Activated CD8-positive, alpha-beta memory T cell treated with anti-CD3 and anti-CD28 coated beads for 4 hours (primary cell): ENCODE measurements at places on chromosomes 12 and 14.
A peak's percentile ranks its signal among the peaks of the same experiment; 100 is the strongest.

GRCh38 chr12:10634427-10634826 lies 21.0 kb upstream of the MAGOHB start:
- DNase-seq, result no peak

GRCh38 chr14:56121816-56122215 lies 3.6 kb downstream of the PELI2 start:
- DNase-seq, result no peak

- no peak for DNase-seq
These were observed 50.6 kb downstream of the SCAF11 start for GRCh38 chr12:45939759-45940158.

- DNase-seq, result no peak
These were observed 16.7 kb downstream of the HMGA2 start for GRCh38 chr12:65840793-65841670.

GRCh38 chr12:20463913-20464524 lies 95.7 kb downstream of the PDE3A start:
- no peak for DNase-seq

DNA sequence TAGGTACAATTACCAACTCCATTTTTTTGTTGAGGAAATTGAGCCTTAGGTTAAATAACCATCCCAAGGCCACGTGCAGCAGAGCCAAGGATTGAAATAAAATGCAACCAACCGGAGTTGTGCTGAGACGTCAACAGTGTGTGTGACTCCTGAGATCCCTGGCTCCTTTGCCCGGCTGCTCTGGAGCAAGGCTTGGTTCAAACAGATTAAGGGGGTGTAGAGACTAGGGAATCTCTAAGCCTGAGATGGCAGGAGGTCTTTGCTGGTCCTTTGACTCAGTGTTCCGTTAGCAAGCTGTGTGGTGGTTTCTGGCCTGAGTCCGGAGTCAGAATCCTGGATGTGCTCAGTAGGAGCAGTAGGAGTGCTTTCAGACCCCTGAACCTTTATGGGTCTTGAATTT lies 1.4 kb upstream of the SLC8A3 start:
- no peak for DNase-seq

DNA sequence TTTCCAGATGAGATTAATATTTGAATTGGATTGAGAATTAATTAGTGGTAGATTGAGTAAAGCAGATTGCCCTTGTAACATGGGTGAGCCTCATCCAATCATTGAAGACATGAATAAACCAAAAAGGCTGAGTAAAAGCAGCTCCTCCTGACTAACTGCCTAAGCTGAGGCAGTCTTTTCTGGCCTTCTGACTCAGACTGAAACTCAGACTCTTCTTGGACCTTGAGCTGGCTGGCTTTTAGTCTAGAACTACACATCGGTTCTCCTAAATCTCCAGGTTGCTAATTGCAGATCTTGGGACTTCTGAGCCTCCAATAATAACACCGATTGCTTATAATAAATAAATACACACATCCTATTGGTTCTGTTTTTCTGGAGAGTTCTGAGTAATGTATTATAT lies 24.0 kb downstream of the FKBP11 start:
- DNase-seq, result no peak

DNA sequence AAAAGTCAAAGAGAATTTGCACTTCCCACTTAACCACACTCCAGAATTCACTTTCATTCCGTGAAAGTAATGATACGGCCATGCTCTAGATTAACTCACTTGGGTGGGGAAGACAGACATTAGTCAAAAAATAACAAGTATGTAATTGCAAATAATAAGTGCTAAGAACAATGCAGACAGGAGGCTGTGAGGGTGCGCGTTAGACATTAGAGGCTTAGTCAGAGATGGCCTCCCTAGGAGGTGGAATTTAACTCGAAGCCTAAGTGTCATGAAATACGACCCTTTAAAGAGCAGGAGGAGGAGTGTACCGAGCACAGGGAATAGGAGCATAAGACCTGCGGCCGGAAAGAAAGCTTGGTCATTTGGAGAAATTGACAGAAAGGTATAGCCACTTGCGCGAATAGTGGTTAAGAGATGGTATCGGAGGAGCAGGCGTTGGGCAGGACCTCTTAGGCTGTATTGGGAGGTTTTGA lies 628 bp downstream of the SNRPF start:
- DNase-seq, result no peak

GRCh38 chr14:90611936-90612335 lies 204.3 kb downstream of the TTC7B start:
- no peak for DNase-seq

DNA sequence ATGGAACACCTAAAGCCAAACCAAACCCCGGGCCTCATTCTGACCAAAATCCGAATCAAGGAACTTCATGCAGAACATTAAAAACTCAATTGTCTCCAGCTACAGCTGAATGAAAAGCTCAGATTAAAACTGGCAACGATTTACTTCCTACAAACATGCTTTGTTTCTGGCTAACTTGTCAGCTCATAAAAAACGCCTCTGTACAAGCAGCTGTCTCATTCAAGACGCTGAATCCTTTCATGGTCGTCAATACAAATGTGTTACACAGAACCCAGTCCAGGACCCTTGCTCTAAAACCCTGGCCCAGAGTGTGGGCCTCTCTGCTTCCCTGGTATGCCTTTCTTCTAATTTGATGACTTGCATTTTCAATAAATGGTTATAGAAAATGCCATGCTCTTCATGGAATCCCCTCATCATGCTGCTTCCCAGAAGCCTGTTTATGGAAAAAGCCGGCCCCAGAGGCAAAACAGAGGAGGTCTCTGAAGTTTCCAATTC lies 183.1 kb downstream of the PHLDA1 start:
- no peak for DNase-seq

GRCh38 chr14:102251161-102251560 lies 53.8 kb downstream of the MOK start:
- DNase-seq, result no peak

DNA sequence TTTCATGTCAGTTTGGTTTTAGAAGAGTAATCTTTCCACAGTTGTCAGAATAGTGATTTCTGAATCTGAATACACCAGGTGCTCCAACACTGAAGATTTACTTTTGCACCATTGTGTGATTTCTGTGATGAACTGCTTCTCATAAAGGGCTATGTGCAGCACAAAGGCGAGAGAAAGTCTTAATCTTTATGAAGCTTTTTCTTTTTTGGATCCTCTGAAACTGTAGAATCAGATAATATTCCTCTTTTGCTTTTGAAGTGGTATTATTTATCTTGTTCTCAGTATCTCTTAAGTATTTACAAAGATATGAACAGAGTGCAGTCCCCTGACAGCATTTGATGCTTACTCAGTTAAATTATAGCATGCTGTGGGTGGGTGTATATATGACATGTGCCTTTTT lies 207.8 kb downstream of the NAV3 start:
- DNase-seq, result no peak

GRCh38 chr14:77423423-77423822 lies at the start of gene NOXRED1:
NOXRED1 (minus strand) TSS chr14:77423523; CDS start chr14:77422889, 634 bp downstream.
- no peak for DNase-seq

GRCh38 chr12:126617312-126617711 lies 1552.1 kb downstream of the AACS start:
- no peak for DNase-seq

- no peak for DNase-seq
These were observed 261.0 kb downstream of the DACT1 start for GRCh38 chr14:58898655-58899316.

GRCh38 chr14:96567289-96567899 lies 65.2 kb downstream of the PAPOLA start:
- DNase-seq, result no peak

DNA sequence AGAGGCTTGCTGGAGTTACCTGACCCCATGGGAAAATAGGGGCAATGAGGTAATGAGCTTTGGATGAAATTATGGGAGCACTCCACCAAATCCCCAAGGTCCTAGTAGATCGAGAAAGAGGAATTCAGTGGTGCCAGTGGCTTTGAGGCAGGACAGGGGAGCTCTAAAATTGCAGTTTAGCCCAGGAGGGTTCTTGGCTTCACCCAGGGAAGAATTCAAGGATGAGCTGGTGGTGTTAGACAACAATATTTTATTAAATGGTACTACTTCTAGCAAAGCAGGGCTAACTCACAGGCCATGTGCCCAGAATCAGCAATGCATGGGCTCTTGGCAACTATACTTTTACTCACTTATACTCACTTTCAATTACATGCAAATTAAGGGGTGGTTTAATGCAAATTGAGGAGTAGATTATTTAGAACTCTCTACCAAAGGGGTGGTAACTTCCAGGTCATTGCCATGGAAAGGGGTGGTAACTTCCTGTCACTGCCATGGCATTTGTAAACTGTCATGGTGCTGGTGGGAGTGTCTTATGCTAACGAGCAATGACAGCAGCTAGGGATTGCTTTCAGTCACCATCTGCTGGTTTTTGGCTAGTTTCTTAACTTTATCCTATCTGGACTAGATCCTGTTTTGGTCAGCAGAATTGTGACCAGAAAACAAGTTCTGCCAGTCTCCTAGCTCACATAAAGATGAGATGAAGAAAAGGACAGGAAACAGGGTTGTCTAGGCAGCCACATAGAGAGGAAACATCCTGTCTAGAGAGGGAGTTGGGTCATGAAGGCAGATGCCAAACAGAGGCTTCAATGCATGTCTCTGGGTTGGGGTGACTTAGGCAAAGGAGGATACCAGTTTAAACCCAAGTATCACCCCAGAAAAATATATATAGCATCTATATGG lies 64.7 kb downstream of the ZNF641 start:
- no peak for DNase-seq

DNA sequence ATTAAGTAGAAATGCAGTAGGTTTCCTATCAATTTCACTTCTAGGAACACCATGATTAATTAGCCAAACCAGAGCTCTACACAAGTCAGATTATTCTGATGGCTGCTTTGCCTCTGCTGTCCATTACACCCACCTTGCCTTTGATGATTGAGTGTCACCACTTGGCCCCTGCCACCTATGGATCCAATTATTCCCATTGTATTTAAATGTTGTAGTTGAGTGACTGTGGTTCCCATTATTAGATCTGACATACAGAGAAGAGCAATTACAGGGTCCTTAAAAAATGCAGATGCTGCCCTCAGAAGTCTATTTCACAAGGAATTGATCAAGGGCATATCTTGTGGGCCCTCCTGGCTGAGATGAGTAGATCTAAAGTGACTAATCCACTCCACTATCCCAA lies 39.5 kb upstream of the SLC38A4 start:
- no peak for DNase-seq

DNA sequence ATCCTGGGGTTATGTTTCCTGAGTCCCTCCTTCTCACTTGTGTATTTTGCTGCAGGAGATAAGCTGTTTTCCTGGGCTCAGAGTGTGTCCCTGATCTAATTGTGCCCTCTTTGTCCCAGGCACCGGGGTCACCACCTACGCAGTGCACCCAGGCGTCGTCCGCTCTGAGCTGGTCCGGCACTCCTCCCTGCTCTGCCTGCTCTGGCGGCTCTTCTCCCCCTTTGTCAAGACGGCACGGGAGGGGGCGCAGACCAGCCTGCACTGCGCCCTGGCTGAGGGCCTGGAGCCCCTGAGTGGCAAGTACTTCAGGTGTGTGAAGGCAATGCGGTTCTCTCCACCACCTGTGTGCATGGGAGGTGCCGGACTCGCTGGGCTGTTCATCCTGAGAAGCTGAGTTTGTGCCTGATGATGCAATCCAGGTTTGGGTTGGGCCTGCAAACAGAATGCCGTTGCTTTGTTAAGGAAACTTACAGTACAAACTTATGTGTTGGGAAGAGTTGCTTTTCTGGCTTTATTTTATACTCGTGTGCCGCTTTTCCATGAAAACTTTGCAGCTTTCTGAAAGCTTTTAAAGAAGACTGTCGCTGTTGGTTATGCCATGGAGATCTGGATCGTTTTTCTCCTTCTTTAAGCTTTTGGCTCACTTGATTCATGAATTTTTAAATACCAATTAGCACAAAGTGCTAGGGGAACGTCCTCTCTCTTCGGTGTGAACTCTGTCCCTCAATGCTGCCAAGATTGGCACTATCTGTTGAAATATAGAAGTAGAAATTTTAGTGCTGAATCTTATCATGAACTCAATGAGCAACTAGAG lies 27.6 kb downstream of the RDH12 start:
- DNase-seq, result no peak

GRCh38 chr12:132604668-132605441 lies 5.5 kb downstream of the LRCOL1 start:
- no peak for DNase-seq

DNA sequence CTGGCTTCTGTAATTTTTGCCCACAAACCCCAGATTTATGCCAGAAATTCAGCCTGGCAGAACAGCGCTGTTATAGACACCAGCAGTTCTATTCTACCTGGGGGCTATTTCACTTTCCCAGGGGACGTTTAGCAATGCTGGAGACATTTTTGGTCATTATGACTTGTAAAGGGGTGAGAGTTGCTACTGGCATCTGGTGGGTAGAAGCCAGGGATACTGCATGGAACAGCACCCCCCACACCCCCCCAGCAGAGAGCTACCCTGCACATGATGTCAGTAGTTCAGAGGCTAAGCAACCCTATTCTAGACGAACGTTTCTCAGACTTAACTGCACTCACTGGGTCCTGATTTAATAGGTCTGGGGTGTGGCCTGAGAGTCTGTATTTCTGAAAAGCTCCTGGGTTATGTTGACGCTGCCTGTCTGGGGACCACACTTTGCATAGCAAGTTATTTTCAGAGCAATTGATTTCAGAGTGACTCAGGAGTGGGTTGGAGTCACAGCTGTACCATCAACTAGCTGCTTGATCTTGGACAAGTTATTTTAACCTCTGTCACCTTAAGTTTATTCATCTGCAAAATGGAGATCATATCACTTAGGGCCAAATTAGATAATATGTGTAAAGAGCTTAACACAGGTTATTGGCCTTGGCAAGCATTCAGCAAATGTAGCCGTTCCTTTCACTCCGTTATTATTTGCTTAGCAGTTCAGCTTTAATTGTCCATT lies 48.5 kb downstream of the CHST11 start:
- no peak for DNase-seq

GRCh38 chr12:54853933-54854538 lies at the start of gene MUCL1:
MUCL1 (plus strand) TSS chr12:54854516; CDS start chr12:54854583, 67 bp downstream.
- DNase-seq, result peak; percentile 51

DNA sequence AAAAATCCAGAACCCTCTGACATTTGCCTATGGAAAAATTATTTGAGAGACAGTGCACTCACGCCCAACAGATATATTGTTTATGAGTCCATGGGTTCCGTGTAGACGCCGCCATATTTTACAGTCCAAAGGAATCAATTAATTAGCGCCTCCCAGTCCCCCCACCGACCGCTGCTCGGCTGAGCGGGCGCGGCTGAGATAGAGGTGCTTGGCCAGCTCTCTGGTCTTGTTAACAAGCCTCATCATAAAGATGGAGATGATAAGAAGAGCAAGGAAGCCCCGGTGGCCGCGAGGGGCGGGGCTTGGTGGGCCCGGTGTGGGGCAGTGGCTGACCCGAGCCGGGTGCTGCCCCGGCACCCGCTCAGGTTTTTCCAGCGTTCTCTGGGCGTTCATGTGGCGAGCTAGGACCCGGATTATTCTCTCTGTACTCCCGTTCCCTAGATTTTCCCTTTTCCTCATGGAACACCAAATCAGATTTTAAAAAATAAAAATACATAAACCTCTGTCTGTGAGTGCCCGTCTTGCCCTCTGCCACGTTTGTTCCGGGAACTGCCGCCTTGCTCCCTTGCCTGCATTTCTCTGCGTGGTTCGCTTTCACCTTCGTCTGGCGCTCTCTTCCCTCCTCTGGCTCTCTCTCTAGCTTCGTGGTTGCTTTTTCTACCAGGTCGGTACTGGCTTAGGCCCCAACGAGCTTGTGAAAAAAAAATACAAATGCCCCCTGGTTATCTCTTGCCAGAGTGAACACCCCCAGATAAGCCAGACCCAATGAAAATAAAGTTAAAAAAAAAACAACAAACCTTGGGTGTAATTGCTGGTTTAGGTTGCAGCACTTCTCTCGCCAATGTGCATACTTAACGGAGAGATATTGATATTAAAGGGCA lies 9.0 kb downstream of the HOXC12 start:
- no peak for DNase-seq
